ENCODE measurements at places on chromosomes 1 and 21. TPM values are rescaled to one million over a fixed set of nuclear protein-coding genes. Genes with fewer than 3 reads are reported as not detected.

VPS13D gene
- total RNA-seq, result 34.0 TPM

GRCh38 chr21:46410516-46410915 lies 48.2 kb upstream of the DIP2A start:
- no peak overlapping the region for H3K4me3 ChIP-seq
- peaks cover 21% of the 10 kb centered on the region for H3K36me3 ChIP-seq
- no peak for DNase-seq
- no peaks in the 10 kb centered on the region for H3K4me1 ChIP-seq

DNA sequence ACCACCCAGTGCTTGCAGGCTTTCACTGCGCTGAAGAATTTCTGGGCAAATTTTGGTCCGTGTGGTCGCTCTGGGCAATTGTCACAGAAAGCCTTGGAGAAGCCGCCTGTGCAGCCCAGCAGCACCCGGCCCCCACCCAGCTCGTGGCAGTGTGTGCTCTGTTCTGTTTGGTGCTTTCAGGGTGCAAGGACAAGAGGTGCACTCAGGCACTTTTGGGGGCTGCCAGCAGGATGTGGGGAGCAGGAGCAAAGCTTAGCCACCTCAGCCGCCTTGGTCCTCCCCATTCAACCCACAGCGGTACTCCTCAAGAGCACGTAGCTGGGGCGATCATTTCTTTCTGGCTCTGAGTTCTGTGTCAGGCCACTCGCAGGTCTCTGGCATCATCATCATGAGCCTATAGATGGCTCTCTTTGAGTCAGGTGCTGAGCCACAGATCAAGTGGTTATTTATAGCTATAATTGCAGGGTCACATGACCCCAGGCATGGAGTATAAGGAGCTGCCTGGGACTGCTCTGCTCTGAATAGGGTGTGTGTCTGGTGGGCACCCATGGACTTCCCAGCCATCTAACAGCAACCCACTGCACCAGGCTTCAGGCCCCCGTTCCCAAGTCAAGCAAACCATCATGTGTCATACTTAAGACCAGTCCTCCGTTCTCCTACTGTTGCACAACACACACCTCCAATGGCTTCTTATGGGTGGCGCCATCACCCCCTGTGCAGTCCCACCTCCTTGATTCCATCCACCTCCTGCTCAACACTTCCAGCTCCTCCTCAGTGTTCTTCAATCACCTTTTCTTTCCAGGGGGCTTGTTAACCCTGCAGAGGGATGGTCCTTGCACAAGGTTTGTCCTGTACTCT lies 18.1 kb upstream of the TENT5C start:
- no peak overlapping the region for H3K4me3 ChIP-seq
- no peak for DNase-seq
- H3K27me3 ChIP-seq, result peaks cover 2% of the 10 kb centered on the region
- H3K4me1 ChIP-seq, result no peaks in the 10 kb centered on the region
- no peak overlapping the region for H3K27ac ChIP-seq

TMCO1 gene
- 93.3 TPM for total RNA-seq

DNA sequence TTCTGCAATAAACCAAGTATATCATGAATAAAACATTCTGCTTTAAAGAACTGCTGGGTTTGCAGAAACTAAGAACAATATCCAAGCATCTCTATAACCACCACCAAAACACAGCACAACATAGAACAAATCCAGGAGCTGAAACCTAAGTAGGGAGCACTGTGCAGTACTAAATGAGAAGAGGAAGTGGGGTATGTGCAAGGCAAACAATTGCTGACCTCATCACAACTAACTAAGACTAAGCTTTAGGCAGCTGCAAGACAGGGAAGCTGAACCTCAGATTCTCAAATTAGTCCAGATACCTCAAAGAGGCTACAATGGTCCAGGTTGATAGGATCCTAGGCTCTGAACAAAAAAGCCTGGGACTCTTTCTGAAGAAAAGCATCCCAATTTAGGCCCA lies 172.6 kb downstream of the SLC44A5 start:
- H3K27me3 ChIP-seq, result no peaks in the 10 kb centered on the region
- no peak for DNase-seq
- H3K4me1 ChIP-seq, result no peaks in the 10 kb centered on the region
- H3K36me3 ChIP-seq, result no peaks in the 10 kb centered on the region
- no peak overlapping the region for H3K4me3 ChIP-seq

All from activated CD4-positive, alpha-beta T cell treated with anti-CD3 and anti-CD28 coated beads, Interleukin-2, amount 10 ng/mL, durations not matched to agents 7 days and 5 days (primary cell).